ENCODE measurements at places on chromosomes 3 and 15.

DNA sequence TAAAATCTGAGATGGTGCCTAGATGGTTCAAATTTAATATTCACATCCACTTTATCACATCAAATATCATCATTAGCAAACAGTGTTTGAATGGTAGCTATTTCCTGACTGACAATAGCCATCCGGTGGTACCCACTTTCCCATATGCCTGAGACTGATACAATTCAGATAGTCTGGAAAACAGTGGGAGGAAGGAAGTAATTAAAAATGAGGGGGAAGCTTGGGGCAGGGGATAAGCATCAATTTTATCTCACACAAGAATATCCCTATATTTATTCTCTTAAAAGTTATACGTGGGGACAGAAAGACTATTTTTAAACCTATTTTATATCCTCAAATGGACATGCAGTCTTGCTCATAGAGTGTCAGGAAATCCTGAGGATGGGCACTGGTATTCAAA lies 122.5 kb upstream of the GAP43 start:
- DNase-seq, result no peak

DNA sequence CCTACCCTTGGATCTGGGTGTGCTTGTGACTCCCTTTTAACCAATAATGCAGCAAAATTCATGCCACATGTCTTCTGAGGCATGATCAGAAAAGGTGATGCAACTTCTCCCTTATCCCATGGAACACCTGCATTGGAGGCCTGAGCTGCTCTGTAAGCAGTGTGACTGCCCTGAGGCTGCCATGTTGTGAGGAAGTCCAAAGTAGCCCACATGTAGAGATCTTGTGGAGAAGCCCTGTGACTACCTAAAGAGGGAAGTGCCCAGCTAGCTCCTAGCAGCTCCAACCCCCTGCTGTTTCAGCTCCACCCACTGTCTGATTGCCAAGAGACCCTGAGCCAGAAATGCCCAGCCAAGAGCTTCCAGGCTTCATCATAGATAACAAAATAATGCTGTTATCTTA lies 6.4 kb upstream of the NR1D2 start:
- no peak for DNase-seq

GRCh38 chr3:108412121-108412750 lies 98.2 kb downstream of the MYH15 start:
- DNase-seq, result no peak

DNA sequence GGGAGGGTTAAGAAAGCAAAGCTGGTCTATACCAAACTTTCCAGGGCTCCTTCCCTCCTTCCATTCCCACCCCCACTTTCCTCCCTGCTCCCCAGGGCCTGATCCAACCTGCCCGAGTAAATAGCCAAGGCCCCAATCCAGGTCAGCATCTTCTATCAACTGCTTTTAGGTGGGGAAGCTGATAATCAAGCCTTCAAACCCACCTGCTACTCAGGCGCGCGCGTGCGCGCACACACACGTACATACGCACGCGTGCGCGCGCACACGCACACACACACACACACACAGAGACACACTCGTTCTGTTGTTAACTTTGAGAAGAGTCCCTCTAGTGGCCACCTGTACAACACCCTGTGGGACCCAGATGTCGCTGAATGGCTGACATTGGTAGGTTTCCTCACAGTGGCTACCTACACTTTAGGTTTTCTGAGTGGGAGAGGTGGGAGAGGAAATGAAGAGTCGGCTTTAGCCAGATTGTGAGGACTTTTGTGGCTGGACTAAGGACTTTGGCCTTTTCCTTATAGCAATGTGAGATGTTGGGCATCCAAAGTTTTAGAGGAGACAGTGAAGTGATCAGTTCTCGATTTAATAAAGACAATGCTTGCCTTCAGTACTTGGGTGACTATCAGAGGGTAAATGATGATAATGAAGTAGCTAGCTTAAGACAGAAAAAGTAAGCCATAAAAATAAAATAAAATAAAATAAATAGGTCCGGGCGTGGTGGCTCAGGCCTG lies 179.9 kb upstream of the C2CD4B start:
- peak; percentile 91 for DNase-seq

DNA sequence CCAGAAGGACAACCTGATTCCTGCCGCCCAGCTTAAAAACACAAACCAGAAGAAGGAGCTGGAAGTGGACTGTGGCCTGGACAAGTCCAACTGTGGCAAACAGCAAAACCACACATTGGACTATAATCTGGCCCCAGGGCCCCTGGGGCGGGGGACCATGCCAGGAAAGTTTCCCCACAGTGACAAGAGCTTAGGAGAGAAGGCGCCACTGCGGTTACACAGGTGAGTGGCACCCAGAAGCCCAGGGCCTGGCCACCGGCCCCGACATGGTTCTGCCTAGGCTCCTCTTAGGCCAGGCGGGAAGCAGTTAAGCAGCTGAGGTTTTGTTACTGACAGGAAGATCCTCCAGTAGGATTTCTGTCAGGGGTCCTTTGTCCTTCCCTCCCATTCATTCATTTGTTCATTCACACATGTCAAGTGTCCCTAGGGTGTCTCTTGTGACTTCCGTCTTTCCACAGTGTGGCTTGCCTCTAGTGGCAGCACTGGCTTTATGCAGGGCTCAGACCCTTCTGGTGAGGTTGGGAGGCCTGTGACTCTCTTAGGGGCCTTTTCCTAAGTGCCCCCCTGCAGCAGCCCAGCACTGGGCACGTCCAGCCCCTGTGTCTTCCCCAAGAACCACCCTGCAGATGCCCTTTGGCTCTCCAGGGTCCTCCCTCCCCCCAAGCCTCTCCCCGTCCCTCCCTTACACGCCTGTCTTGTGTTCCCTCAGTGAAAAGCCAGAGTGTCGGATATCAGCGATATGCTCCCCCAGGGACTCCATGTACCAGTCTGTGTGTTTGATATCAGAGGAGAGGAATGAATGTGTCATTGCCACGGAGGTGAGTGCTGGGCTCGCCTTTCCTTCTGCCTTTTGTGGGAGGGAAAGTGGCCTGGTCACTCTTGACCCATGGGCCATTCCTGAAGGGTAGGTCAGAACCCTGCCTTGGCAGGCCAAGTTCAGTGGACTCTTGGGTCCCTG lies 7.8 kb downstream of the DLL4 start:
- no peak for DNase-seq

DNA sequence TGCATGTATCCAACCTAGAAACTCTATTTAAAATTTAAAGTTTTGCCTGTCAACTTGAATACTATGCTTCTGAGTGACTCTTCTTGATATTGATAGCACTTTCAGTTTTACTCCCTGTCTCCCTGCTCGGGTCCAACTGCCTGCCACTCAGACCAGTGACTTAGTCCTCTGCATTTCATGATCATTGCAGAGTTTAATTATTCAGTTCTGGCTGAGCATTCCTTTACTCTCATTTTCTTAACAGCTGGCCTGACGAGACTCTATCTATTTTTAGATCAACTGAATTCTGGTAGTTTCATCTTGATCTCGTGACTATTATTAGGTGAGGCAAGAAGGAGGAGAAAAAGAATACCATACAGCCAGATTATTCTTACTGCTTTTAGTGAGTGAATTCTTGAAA lies 617.4 kb downstream of the SI start:
- DNase-seq, result no peak

GRCh38 chr3:40801284-40801741 lies 276.6 kb downstream of the ZNF621 start:
- DNase-seq, result no peak

DNA sequence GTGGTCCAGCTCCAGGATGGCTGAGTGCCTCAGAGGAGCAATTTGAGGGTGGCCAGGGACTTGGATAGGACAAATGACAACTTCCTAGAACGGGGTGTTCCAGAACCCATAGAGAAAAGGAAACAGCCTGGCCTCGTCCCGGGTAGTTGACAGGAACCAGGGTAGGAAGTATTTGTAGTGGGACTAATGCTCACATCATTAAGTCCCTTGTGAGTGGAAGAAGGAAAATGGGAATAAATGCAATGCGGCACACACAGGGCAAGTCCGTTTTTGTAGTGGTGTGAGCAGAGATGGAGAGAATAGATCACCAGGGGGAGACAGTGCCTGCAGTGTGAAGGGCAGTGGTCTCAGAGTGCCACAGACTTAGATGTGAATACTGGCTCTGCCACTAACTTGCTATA lies 19.6 kb downstream of the TIMP4 start:
- DNase-seq, result peak; percentile 74

DNA sequence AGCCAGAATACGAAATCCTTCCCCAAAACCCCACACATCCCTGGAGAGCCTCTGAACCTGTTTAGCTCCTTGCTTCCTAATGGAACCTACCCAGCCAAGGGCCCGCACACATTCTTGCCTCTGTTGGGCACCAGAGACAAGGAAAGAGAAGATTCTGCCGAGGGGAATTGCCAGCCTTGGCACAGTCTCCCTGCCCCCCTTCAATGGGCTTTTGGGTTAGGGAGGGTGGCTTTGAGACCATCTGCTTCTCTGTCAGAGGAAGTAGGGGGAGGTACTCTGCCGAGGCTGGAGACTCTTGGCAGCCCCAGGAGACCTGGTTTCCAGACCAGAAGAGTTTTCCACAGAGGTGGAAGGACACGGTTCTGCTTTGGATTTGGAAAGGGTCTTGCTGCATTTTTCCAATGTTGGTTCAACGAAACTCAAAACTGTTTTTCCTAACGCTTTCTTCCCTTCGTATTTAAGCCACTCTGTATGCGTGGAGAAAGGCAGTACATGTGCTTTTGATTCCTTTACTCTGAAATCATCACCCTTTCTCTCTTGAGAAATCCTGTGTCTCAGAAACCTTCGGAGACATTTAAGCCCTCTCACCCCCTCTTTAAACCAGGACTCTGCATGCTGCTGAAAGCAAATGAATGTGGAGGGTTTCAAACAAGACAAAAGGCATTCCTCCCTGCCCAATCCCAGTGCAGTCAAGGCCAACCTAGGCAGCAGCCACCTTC lies 78.8 kb upstream of the PRR23C start:
- no peak for DNase-seq

DNA sequence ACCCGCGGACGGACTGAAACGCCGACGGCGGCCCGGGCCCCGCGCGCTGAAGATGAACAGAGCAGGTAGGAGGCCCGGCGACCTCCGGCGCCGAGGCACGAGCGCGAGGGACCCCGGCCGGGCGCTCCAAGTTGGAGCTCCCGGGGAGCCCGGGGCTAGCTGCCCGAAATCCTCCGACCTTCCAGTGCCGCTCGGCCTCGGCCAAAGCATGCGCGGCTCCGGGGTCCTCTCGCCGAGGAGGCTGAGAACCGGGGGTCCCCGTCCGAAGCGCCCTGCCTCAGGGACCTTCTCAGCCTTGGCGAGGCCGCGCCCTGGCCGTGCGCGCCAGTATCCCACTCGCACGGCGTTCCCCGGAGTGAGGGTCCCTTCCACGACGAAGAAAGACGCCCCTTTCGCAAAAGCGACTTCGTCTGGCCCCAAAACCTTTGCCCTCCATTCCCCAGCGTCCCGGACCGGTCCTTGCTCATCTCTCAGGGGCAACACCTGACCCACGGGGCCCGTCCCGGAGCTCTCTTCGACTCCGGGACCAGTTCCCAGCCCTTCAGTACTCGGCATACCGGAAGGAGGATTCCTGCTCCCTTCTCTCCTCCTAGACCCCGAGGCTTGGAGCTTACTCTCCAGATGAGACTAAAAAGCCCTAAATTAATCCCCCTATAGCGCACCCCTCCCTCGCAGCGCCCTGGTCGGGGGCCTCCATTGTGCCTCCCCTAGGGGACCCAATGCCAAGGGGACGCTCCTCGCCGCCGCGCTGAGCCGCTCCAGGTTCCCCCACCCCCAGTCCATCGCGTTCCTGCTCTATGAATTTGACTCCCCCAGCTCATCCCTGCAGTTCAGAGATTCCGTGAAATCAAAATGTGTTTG lies 7.7 kb upstream of the FGD5 start:
- no peak for DNase-seq

DNA sequence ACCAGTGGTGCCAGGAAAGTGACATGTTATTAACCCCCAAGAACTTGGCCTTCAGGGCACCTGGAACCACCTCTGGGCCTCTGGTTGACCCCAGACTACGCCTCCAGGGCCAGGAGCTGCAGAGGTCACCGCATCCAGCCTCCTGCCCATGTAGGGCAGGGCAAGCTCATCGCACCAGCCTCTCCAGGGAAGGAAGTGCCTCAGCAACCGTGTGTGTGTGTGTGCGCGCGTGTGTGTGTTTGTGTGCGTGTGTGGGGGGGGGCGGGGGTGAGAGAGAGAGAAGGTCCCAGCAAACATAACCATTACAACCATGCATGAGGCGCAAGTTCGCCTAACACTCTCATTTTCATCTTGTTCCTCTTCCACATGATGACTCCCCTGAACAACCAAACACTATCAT lies 31.8 kb downstream of the RAB6B start:
- DNase-seq, result no peak

- peak; percentile 24 for DNase-seq
These were observed 475 bp downstream of the EIF4E3 start for GRCh38 chr3:71724584-71725270.

DNA sequence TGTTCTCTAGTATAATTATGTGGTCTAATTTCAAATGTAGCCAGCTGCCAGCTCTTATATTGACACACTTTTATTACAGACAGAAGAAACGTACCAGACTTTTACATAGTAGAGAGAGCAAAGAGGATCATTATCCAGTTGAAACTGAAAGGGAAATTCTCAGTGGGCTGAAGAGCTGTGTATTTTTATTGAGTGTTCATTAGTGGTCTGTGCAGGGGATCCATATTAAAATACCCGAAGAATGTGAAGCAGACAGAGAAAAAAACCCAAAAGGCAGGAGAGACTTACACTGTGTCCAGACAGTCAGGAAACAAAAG lies 41.3 kb downstream of the MYRIP start:
- DNase-seq, result no peak

DNA sequence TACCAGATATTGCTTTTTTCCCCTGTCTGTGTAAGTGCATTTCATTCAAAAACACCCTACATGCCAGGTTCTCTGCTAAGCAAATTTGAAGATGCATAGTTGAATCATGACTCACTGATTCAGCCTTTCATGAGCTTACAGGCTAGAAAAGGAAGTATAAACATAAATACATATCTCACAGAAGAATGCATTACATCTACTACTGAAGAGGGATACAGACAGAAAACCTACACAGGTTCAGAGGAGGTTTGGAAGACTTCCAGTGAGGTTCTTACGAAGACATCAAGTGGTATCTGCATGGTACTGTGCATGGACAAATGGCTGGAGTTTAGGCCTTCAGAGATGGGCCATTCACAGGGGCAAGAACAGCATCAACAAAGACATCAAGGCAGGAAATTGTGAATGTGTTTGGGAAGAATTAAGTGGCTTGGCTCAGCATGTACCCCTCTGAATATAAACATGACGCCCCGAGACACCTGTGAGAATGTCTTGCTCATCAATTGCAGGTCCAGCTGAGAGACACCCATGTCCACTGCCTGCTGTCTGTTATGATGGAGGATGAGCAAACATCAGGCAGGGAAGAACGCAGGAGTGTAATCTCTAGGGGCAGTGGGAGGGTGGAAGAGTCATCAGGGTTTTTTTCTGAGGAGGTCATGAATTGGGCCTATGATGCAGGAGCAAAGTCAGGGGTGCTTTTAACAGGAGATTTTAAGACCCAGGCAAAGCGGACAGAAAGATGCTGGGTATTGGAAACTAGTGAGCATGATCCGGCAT lies 105.1 kb upstream of the GALNT15 start:
- DNase-seq, result no peak
